ENCODE measurements at places on chromosomes 7 and 10.

GRCh38 chr10:51705774-51706173 is 6.4 kb upstream of the CSTF2T start:
- H3K36me3 ChIP-seq, result no peaks in the 10 kb centered on the region
- DNase-seq, result no peak
- H3K4me3 ChIP-seq, result no peak overlapping the region
- H3K27me3 ChIP-seq, result 0 out of 2 replicates have a peak, but pooled peaks cover 3% of the 10 kb centered on the region

- no peaks in the 10 kb centered on the region for H3K4me1 ChIP-seq
- H3K4me3 ChIP-seq, result no peak overlapping the region
- no peaks in the 10 kb centered on the region for H3K27me3 ChIP-seq
- DNase-seq, result no peak
Observed at GRCh38 chr7:26546508-26547053, 254.9 kb downstream of the SNX10 start.

GRCh38 chr7:75920431-75921161 is 5.6 kb downstream of the POR start:
- peaks cover 9% of the 10 kb centered on the region for H3K4me1 ChIP-seq
- DNase-seq, result no peak
- H3K36me3 ChIP-seq, result peaks cover 22% of the 10 kb centered on the region
- no peak overlapping the region for H3K4me3 ChIP-seq

- no peaks in the 10 kb centered on the region for H3K27me3 ChIP-seq
- H3K4me1 ChIP-seq, result no peaks in the 10 kb centered on the region
- no peaks in the 10 kb centered on the region for H3K36me3 ChIP-seq
- H3K27ac ChIP-seq, result no peak overlapping the region
Observed at GRCh38 chr7:110418659-110419280, 672.2 kb upstream of the LRRN3 start.

DNA sequence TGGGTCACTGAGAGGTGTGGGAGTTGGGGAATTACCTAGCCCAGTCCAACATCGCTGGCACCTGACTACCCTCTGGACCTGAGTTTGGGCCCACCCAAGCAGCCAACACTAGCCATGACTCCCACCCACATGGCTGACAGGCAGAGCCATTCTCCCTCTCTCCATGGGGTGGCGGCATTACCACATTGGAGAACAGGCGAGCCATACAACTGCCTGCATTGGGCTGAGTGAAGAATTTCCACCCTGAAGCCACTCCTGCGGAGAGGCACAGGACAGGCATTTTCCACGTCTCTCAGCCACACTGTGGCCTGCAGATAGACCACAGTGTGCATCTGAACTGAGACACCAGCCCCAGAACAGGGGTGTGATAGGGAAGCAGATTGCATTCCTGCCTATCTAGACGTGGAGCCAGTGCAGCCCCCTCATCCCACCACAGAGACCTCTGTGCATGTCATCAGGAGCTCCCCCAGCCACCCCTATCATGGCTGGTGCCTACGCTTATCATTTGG is 58.2 kb upstream of the ANTXRL start:
- no peak overlapping the region for H3K4me3 ChIP-seq
- peak; percentile 79 for DNase-seq
- H3K36me3 ChIP-seq, result no peaks in the 10 kb centered on the region
- peaks cover 11% of the 10 kb centered on the region for H3K4me1 ChIP-seq
- no peaks in the 10 kb centered on the region for H3K27me3 ChIP-seq
- no peak overlapping the region for H3K27ac ChIP-seq

DNA sequence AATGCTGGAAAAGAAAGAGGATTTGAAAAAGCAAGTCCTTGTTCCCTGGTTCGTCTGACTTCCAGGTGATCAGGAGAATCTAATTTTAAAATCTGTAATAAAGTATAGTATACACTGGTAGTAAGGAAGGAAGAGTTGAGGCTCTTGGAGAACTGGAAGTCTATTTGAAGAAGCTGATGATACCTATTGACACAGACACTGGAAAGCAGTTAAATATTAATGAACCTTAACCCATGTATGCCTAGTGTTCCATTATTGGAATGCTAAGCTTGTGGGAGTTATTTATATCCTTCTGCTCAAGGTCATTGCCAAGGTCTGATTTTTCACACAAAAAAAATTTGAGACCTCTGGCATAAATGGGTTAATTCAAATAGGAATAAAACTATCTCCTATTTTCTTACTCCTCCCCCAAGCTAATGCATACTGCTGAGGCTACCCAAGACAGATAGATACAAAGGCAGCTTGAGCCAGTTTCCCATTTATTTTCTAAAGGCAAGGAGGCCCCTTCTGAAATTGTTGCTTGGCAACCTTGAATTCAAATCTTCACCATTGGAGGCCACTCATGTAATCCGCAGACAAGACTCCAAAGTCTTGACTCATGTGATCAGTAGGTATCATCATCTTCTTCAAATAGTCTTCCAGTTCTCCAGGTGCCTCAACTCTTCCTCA is 110.2 kb downstream of the FZD1 start:
- no peak overlapping the region for H3K27ac ChIP-seq
- DNase-seq, result no peak

GRCh38 chr10:78781251-78781913 is 287.4 kb upstream of the ZMIZ1 start:
- no peak overlapping the region for H3K27ac ChIP-seq
- peaks cover 29% of the 10 kb centered on the region for H3K4me1 ChIP-seq
- no peaks in the 10 kb centered on the region for H3K36me3 ChIP-seq
- DNase-seq, result no peak
- H3K27me3 ChIP-seq, result no peaks in the 10 kb centered on the region

- H3K27ac ChIP-seq, result no peak overlapping the region
- peaks cover 10% of the 10 kb centered on the region for H3K27me3 ChIP-seq
- no peak for DNase-seq
- H3K4me3 ChIP-seq, result no peak overlapping the region
- H3K4me1 ChIP-seq, result no peaks in the 10 kb centered on the region
- H3K36me3 ChIP-seq, result no peaks in the 10 kb centered on the region
Observed at GRCh38 chr7:148398844-148399365, 191.7 kb upstream of the C7orf33 start.

GRCh38 chr10:96513305-96513697 is 425 bp downstream of the TLL2 start:
- peaks cover 20% of the 10 kb centered on the region for H3K27me3 ChIP-seq
- DNase-seq, result no peak
- peak overlapping the region; percentile 30 for H3K4me3 ChIP-seq
- H3K36me3 ChIP-seq, result no peaks in the 10 kb centered on the region

- peak; percentile 43 for DNase-seq
- peaks cover 16% of the 10 kb centered on the region for H3K4me1 ChIP-seq
- peaks cover 9% of the 10 kb centered on the region for H3K27me3 ChIP-seq
- H3K27ac ChIP-seq, result no peak overlapping the region
- no peaks in the 10 kb centered on the region for H3K36me3 ChIP-seq
- H3K4me3 ChIP-seq, result no peak overlapping the region
Observed at GRCh38 chr10:103814626-103815370, 40.6 kb downstream of the SH3PXD2A start.

GRCh38 chr10:47300429-47300931 is 483 bp downstream of the GDF10 start:
- H3K4me1 ChIP-seq, result peaks cover 6% of the 10 kb centered on the region
- H3K27me3 ChIP-seq, result peaks cover 55% of the 10 kb centered on the region
- DNase-seq, result no peak
- no peaks in the 10 kb centered on the region for H3K36me3 ChIP-seq
- no peak overlapping the region for H3K4me3 ChIP-seq

DNA sequence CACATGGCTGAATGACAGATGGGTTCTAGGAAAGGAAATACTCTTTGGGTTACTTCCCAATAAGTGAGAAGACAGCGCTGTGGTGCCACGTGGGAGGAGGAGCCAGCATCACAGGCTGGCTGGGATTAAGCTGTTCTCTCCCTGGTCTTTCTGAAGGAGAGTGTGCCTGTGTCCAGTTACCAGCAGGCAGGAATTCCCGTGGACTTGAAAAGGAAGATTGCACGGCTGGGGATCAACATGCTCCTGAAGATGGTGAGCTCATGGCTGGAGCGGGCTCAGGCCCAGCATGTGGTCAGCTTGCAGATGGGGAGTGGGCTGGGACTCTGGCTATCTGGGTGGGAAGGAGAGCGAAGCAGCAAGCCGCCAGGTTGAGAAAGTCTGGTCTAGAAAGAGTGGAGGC is 8.1 kb downstream of the ADCK2 start:
- no peak for DNase-seq
- no peak overlapping the region for H3K4me3 ChIP-seq
- no peaks in the 10 kb centered on the region for H3K27me3 ChIP-seq

- H3K4me3 ChIP-seq, result no peak overlapping the region
- no peak overlapping the region for H3K27ac ChIP-seq
- DNase-seq, result no peak
- peaks cover 3% of the 10 kb centered on the region for H3K27me3 ChIP-seq
Observed at GRCh38 chr10:43667761-43668386, 19.2 kb upstream of the ZNF32 start.

DNA sequence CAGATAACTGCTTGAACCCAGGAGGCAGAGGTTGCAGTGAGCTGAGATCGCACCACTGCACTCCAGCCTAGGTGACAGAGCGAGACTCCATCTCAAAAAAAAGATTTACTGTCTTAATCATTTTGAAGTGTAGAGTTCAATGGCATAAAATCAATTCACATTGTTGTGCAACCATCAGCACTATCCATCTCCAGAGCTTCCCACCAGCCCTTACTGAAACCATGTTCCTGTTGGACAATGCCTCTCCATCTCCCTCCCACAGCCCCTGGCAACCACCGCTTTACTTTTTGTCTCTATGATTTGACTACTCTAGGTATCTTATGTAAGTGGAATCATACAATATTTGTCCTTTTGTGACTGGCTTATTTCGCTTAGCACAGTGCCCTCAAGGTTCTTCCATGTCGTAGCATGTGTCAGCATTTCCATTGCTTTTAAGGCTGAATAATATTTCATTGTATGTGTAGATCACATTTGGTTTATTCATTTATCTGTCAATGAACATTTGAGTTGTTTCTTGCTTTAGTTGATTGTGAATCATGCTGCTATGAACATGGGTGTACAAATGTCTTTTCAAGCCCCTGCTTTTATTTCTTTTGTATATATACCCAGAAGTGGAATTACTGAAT is 33.1 kb downstream of the NACAD start:
- no peak overlapping the region for H3K4me3 ChIP-seq
- no peak for DNase-seq
- no peak overlapping the region for H3K27ac ChIP-seq
- H3K36me3 ChIP-seq, result peaks cover 9% of the 10 kb centered on the region

- no peak overlapping the region for H3K27ac ChIP-seq
- DNase-seq, result no peak
- no peak overlapping the region for H3K4me3 ChIP-seq
- H3K36me3 ChIP-seq, result peaks cover 55% of the 10 kb centered on the region
- no peaks in the 10 kb centered on the region for H3K27me3 ChIP-seq
Observed at GRCh38 chr7:6437251-6437650, 10.5 kb downstream of the DAGLB start.

DNA sequence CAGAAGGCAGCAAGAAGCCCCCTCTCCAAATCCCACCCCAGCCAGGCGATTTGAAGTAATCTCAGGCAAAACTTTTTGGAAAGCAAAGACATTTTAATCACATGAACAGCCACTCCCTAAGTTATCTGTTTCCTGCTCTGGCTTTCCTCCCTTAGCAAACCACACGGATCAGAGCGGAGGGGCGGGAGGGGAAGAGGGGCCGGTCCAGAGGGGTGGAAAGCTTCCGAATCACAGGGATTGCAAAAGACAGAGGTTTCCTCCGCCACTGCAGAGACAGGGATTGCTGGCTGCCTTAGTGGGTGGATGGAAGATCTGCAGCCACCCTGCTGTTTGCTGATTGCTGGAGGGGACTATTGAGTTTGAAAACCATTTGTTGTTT is 41.2 kb downstream of the ZCCHC24 start:
- H3K36me3 ChIP-seq, result peaks cover 21% of the 10 kb centered on the region
- no peak for DNase-seq
- no peaks in the 10 kb centered on the region for H3K27me3 ChIP-seq
- peaks cover 87% of the 10 kb centered on the region for H3K4me1 ChIP-seq
- no peak overlapping the region for H3K4me3 ChIP-seq
- peak overlapping the region; percentile 44 for H3K27ac ChIP-seq

- H3K4me1 ChIP-seq, result peaks cover 28% of the 10 kb centered on the region
- no peaks in the 10 kb centered on the region for H3K36me3 ChIP-seq
- no peak for DNase-seq
- H3K27ac ChIP-seq, result no peak overlapping the region
Observed at GRCh38 chr10:107280293-107280692, 115.8 kb upstream of the SORCS1 start.

DNA sequence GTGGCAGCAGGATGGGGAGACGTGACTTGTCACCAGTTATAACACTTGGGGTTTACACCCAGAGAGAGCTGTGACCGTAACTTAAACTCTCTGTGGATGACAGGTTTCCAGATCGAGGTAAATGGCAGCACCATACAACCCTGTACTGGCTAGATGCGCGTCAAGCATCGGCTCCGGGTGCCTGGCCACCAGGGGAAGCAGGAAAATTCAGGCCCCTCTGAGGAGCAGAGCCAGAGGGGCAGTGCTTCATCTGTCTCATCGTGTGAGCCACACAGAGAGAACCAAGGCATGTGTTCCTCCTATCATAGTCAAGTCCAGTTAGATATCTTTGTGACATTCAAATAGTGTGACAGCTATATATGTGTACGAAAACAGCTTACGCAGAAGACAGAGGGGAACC is 652.2 kb upstream of the FOXK1 start:
- no peak for DNase-seq
- H3K36me3 ChIP-seq, result no peaks in the 10 kb centered on the region
- no peak overlapping the region for H3K27ac ChIP-seq
- no peak overlapping the region for H3K4me3 ChIP-seq

GRCh38 chr10:32409741-32410140 is 36.2 kb upstream of the CCDC7 start:
- DNase-seq, result no peak
- H3K4me1 ChIP-seq, result peaks cover 9% of the 10 kb centered on the region
- H3K27ac ChIP-seq, result no peak overlapping the region
- no peak overlapping the region for H3K4me3 ChIP-seq
- no peaks in the 10 kb centered on the region for H3K27me3 ChIP-seq
- H3K36me3 ChIP-seq, result no peaks in the 10 kb centered on the region

GRCh38 chr7:115494529-115495147 is 535.9 kb downstream of the TFEC start:
- no peaks in the 10 kb centered on the region for H3K4me1 ChIP-seq
- peaks cover 2% of the 10 kb centered on the region for H3K27me3 ChIP-seq
- no peaks in the 10 kb centered on the region for H3K36me3 ChIP-seq

DNA sequence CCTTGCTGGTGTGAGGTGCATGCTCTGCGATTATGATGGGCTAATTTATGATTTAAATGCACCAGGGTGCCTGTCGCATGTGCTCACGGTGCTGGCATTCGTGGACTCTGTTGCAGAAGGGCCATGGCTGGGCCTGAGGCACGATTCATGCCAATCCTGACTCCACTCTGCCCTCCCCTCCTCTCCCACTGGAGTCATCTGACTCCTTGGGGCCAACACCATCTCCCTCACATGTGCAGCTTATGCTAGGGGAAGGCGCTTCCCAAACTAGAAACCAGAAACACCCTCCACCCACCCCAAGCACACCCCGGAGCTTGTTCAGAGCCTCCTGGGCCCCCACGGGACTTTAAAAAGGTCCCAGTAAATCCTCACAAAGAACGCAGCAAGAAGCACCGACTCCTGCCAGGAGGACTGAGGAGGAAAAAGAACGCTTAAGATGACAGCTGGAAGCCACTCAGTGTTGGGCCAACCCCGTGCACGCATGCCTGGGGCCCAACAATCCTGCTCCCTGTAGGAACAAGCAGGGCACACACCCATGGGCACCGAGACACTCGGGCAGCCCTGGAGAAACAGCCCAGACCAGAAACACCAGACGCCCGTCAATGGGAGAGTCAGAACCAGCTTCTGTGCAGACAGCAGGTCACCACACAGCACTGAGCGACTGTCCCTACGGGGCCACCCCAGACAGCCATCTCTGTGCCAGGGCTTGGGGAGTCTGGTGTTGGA is 14.1 kb downstream of the BRI3 start:
- H3K27ac ChIP-seq, result no peak overlapping the region
- H3K36me3 ChIP-seq, result peaks cover 52% of the 10 kb centered on the region
- no peak for DNase-seq
- H3K4me3 ChIP-seq, result no peak overlapping the region

All from SJSA1 (cell line).